ENCODE measurements at places on chromosomes 6 and 20.
A peak's percentile ranks its signal among the peaks of the same experiment; 100 is the strongest.

GRCh38 chr6:64146876-64147275 is 511.3 kb downstream of the PHF3 start:
- DNase-seq = no peak

DNA sequence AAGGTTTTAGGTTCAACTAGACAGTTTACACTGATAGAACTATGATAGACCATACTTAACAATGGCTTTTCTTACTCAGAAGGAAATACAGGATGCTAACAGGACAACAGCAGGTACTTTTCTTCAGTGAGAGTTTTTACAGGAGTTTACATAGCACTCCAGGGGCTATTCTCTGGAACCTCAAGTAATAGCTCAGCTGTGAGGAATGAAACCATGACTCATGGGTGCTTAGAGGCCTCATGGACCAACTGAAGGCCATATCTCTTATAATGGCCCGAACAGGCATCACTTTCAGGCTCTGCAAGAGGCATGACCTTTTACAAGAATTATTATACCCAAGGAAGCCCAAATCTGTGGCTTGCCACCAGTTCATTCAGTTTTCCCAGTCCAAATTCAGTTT is 31.8 kb downstream of the TREML1 start:
- DNase-seq = no peak

- no peak for DNase-seq
Observed at GRCh38 chr6:134414793-134415192, 96.9 kb upstream of the SGK1 start.

DNA sequence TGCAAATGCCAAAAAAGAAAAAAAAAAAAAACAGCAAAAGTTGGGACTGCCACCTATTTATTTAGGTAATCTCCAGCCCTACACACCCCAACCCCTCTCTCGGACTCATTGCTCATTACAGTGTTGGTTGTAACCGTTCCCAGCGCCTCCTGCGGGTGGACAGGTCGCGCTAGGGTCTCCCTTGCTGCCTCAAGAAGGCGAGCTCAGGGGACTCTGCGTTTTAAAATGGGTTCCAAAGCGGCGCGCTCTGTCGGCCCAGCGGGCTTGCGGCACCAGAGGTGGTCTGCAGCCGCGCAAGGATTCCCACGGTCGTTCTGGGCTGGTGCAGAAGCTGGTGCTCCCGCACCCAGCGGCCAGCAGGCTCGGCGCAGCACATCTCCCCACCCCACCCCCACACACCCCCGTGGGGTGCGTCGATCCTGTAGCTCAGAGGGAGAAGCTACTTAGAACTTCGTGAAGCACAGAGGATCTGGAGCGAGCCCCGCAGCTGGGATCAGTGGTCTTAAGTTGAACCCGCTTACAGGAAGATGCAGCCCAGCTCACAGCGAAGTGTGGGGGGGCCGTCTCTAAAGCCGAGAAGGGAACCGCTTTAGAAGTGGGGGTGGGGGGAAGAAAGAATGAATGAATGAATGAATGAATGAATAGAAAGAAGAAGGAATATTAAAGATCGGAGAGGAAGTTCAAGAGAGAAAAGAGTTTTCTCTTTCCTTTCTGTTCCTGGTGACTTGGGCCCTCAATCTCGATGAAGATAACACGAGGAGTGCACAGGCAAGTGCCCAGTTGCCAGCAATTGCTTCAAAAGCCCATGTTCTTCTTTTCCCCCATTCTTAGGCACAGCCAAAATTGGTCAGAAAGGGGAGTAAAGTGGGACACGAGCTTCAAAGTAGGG is 780 bp downstream of the TFAP2A start:
- DNase-seq = no peak

GRCh38 chr20:58264271-58264670 is 35.8 kb upstream of the ANKRD60 start:
- DNase-seq = no peak

DNA sequence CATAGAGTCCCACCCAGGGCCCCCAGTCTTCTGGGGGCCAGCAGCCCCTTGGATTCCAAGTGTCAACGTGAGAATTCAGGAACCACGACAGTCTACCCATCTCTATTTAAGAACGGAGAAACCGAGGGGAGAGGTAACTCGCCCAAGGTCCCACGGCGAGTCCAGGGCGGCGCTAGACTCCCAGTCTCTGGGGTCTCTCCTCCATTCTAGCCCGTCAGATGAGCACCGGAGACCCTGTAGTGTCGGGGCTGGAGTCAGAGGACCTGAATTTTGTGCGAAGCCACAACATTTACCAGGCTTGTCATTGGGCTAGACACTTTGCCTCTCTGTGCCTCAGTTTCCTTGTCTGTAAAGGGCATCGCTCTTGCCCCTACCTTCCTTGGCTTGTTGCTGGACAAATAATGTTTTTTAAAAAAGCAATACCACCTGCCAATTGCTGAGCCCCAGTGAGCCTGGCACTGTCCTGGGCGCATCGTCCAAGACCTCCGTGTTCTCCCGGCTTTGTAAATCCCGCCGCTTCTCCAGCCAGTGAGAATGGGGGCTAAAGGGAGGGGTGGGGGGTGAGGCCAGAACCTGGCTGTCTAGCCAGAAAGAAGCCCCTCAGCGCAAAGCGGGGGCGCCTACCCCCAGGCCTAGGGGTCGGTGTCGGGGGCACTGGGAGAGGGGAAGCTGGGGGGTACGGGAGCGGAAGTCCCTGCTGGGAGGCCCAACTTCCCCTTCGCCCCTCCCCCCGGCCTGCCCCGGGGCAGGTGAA is 91.7 kb downstream of the NCR2 start:
- no peak for DNase-seq

DNA sequence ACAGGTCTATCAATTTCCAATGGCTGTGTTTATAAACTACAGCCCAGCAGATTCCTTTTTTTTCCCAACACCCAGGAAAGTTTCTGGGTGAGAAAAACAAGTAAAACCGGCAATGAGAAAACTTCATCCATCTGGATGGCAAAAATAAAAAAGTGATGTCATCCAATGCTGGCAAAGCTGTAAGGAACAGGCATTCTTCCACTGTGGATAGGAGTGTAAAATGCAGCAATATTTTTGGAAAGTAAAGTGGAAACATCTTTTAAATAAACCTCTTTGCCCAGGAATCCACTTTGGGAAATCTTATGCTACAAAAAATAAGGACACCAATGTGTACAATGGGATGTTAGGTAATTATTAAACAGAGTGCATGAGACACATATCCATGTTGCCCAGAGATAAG is 102.1 kb upstream of the NT5E start:
- no peak for DNase-seq

- DNase-seq = no peak
Observed at GRCh38 chr6:55512904-55513303, 66.1 kb downstream of the HMGCLL1 start.

DNA sequence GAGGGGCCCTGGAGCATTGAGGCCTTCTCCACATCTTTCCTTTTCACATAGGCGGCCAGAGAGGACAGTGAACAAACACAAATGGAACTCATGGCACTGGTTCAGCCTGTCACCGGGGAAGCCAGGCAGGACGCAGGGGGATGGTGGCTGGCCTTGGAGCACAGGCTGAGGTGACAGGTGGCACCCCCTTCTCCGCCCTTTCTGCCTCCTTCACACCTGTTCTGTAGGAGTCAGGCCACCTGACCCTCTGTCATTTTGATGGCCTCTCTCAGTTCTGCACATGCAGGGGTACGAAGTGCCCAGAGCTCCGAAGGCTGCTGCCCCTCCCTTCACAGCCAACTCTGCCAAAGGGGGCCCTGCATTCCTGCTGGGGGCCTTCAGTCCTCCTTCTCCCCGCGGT is 60.8 kb downstream of the CD40 start:
- no peak for DNase-seq

- DNase-seq = no peak
Observed at GRCh38 chr6:47811443-47811842, 29.6 kb downstream of the OPN5 start.

- no peak for DNase-seq
Observed at GRCh38 chr20:24382331-24382730, 87.1 kb upstream of the SYNDIG1 start.

DNA sequence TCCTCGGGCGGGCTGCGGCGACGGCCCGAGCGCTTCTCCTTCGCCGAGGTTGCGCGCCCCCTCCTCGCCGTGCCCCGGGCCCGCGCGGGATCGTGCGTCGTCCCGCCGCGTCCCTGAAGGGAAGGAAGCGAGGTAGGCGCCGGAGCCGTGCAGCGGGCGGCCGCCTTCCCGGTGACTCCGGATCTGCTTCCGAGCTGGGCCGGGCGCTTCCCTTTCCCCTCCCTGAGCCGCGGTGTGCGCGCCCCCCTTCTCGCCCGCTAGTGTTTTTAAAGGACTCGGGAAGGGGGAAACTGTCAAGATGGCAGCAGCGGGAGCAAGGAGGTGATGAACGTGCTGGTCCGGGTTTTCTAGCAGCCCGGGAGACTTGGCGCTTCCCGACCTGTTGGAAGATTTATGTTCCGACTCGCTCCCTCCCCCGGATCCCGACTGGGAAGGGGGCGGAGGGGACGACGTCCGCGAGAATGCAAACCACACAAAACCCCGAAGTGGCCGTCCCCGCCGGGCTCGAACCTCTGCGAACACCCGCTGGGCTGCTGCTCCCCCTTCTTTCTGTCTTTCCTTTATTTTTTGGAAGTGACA is 744 bp upstream of the FOXO3 start:
- peak; percentile 60 for DNase-seq

DNA sequence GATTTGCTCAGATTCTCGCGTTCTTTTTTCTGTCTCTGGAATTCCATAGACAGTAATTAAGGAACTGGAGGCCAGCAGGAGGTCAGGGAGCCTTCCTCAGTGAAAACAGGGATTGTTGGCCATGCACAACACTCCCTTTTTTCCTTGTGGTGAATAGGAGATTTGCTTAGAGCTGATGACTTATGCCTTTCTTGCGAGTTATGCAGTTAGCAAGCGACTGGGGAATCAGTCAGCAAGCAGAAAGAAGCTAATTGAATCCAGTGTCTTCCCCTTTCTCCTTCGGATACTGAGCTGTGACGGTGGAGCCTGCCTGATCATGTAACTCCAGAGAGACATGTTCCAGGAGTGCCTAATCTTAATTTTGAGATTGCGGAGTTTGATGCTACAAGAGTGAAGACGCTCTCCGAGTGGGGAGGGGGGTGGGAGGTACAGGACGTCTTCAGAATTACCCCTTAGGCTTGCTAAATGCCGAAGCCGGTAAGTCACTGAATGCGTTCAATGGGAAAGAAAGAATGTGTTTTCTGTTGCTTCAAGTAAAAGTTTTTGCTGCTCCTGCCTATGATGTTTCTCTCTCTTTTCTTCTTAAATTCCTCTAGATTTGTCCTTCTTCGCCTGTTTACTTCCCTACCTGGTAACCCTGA is 165.9 kb downstream of the SASH1 start:
- DNase-seq = no peak

DNA sequence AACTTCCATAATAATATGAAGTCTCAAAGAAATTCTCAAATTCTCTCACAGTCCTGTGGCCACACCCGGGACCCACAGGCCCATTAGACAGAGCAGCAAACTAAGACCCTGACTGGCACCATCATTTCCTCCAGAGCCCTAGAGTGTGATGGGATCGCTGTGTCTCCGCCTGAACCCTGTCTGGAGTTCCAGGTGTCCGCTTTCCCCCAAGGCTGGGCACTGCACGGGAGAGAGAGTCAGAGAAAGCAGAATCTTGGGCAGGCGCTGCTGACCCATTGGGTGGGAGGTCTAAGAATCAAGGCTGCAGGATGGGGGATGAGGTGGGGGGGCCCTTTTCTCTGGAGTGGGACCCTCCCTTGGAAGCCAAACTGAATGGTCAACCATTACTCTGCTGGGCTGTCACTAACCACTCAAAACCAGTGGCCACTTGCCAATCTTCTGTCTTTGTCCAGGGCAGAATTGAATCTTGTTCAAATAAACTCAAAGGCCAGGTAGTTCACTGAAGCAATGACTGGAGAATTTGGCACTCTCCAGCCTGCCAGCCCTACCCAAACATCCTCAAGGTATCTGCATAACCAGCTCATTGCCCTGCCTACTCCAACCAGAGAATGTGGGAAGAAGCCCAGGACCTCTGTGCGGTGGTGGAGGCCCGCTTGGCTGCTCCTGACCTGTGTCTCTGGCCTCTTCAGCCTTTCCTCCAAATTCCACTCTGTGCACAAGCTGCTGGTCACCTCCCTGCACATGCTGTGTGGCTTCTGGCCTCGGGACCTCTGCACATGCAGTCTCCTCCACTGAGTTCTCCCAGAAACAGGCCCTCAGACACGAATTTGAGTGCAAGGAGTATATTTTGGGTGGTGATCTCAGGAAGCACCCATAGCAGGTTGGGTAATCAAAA is 141.1 kb downstream of the CEBPB start:
- no peak for DNase-seq

DNA sequence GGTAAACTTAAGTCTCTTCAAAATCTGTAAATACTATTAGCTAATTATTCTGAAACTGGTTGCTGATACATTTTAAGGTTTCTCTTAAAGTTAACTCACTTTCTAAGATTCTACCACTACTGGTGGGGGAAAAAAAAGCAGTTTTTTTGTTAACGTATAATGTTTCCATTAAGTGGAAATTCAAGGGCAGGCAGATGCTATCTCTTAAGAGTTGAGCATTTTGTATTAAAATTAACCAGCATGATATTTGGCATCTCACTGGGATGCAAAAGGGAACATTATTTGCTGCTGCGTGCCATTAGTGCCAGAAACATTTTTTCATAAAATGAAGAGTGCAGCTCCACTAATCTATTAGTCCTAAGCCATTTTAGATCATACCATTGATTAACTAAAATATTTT is 246.2 kb downstream of the PRKN start:
- DNase-seq = no peak

DNA sequence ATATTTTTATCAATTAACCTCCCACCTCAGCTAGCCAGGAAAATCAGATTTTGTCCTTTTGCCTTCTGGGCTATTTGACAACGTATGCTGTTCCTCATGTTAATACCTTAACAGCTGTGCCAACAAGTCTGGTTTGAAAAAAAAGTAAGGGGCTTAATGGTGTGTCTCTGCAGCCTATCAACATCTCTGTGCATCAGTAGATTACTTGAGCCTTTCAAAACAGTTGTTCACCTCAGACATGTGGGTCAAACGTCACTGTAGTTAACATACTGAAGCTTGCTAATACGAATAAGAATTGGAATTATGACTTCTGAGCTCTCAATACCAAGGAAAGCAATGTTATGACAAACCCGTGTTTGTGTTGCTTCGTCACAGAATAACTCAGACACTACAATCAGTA is 23.0 kb downstream of the CEP57L1 start:
- DNase-seq = no peak

- no peak for DNase-seq
Observed at GRCh38 chr6:158290659-158291058, 21.6 kb upstream of the TULP4 start.

GRCh38 chr20:8854571-8854970 is 214.3 kb upstream of the PLCB4 start:
- DNase-seq = no peak

DNA sequence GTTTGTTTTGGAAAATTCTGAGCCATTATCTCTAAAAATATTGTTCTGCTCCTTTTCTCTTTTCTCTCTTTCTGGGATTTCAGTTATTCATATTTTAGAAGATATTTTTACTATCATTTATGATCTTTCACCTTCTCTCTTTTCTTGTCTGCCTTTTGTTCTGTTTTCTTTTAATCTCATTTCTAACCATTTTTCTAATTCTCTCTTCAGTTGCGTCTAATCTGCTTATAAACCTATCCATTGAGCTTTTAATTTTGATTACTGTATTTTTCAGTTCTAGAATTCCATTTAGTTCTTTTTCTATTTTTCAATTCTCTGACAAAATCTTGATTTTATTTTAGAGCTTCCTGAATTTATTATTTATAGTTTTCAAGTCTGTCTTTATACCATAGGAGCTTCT is 42.2 kb upstream of the COL10A1 start:
- no peak for DNase-seq
